Lung (tissue), 17 donors: ENCODE measurements at places on chromosomes 2 and 18. TPM values are rescaled to one million over a fixed set of nuclear protein-coding genes. Genes with fewer than 3 reads are reported as not detected.
A peak's percentile ranks its signal among the peaks of the same experiment; 100 is the strongest.

- DNase-seq, result no peak
Measured at GRCh38 chr2:137937246-137937645, 27.0 kb upstream of the HNMT start.

- DNase-seq, result no peak
Measured at GRCh38 chr2:162919111-162919510, 80.5 kb upstream of the KCNH7 start.

- no peak for DNase-seq
Measured at GRCh38 chr2:120550282-120550681, 185.4 kb upstream of the GLI2 start.

DNA sequence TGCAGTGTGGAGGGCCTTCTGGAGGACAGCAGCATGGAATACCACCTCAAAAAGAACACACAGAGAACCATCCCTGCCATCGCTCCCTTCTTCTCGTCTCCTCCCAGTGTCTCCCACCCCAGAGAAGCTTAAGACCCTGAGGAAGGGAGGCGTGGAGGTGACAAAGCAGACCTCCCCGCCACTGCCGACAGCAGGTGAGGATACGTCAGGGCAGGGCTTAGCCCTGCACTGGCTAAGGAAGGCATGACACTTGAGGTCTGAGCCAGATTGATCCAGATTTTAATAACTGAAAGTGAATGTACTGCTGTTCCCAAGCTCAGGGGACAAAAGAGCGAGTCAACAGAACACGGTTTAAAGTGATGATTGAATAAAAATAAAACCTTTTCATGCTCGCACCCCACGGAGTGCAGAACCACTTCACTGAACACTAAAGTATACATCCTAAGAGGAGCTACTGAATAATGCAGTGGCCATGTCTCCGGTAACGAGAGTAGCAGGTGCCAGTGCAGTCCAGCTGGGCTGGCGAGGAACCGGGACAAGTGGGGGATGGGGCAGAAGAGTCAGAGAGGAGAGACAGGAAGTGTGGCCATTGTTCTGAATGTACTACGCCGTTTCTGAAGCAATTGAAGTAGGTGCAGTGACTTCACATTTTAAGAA, 391.0 kb downstream of the CDH2 start:
- peak; percentile 51 for DNase-seq

DNA sequence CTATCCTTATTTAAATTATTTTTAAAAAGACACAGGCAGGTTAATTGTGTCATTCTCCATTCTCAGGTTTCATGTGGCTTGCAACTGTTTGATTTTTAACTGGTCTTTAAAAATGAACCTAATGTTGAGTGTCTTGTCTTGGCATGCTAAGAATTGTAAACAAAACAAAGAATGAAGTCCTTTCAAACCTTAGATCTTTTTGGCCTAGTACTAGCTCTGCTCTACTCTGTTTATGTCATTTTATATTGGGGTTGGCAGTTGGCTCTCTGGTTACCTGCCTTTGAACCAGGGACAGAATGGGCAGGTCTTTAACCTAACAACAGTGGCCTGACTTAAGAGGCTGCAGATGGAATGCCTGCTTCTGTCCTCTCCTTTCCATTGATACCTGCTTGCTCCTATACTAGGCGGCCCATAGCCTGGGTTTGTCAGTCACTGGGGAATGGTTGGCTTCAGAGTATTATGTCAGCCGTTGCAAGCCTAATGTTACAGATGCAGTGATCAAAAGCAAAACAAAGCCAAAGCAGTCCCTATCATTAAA, 85.5 kb downstream of the MTA3 start:
- DNase-seq, result no peak

GRCh38 chr2:168189835-168190569, 57.4 kb downstream of the STK39 start:
- no peak for DNase-seq

GRCh38 chr18:48409591-48410094, 460 bp upstream of the ZBTB7C start:
- peak; percentile 38 for DNase-seq

DNA sequence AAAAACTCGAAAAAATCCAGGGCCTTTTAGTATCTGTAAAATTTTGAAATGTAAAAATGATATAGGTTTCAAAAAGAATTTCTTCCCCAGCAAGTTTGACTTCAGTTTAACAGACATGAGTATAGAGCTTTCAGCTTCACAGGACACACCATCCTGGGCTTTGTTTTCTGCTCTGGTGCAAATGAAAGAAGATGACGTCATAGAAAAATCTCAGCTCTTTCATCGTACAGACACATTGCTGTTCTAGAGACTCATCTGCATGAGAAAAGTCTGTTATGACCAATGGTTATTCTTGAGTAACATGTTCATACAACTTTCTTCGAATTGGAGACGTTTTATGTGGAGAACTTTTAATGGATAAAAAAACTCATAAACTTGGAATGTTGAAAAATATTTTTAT, 111.7 kb upstream of the DYNAP start:
- DNase-seq, result no peak

- no peak for DNase-seq
Measured at GRCh38 chr2:224551693-224552092, 33.5 kb downstream of the CUL3 start.

GRCh38 chr2:63049970-63050333, 678 bp upstream of the OTX1 start:
- no peak for DNase-seq

THADA gene
- total RNA-seq, result 35.9 TPM

REEP1 gene
- total RNA-seq, result 7.7 TPM

ASXL3 gene
- total RNA-seq, result 16.3 TPM
